ENCODE measurements at places on chromosomes 6 and 20.

- DNase-seq, result no peak
Measured at GRCh38 chr6:137737836-137738596, 129.0 kb upstream of the TNFAIP3 start.

GRCh38 chr6:36241728-36242127 lies 28.1 kb upstream of the PNPLA1 start:
- no peak for DNase-seq

- DNase-seq, result peak; percentile 56
Measured at GRCh38 chr6:166005944-166006899, 161.4 kb downstream of the TBXT start.

DNA sequence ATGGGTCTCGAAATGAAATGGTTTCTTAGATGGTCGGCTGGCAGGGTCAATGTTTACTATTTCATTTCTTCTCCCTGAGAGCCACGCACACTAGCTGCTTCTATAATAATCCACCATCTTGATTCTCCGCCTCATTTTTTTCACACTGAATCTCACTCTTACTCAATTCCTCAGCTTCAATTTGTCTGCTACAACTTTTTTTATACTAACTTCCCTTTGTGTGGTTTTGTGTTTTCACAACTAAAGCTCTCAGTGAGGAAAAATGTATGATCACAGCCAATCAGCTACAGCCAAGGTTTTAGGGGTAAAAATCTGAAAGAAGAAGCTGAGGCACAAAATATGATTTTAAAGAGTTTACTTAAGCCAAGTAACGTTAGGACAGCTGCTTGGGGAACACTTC lies 1309.4 kb downstream of the EPHA7 start:
- no peak for DNase-seq

- no peak for DNase-seq
Measured at GRCh38 chr6:154468760-154469159, 41.7 kb downstream of the CNKSR3 start.

DNA sequence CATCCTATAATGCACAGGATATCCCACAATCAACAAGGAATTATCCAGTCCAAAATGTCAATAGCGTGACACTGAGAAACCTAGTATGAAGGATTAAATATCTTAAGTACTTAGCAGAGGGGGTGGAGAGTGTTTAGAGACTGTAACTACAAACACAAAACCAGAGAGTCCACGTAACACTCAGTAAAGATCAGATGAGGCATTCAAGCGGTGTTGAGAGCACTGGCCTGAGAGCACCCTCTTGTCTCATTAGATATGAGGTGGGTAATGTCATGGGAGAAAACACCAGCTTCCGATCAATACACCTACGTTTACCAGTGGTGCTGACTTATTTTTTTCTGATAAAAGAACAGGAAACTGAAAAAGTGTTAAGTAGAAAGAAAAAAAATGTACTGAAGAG lies 2.3 kb downstream of the FAM184A start:
- no peak for DNase-seq

DNA sequence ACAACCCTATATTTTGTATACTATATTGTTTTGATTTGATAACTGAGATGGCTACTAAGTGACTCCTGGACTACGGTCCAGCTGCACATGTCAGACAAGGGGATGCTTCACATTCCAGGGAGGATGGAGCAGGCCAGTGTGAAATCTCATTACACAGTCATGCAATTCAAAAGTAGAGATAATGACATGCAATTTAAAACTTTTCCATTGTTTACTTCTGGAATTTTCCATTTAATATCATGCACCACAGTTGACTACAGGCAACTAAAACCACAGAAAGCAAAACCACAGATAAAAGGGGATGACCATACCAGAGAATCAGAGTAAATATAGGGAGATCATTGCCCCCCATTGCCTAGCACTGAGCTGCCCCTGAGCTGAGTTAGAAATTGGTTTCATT lies 366.4 kb downstream of the BTBD9 start:
- no peak for DNase-seq

GRCh38 chr6:46217671-46218131 lies 46.9 kb upstream of the ENPP5 start:
- no peak for DNase-seq

DNA sequence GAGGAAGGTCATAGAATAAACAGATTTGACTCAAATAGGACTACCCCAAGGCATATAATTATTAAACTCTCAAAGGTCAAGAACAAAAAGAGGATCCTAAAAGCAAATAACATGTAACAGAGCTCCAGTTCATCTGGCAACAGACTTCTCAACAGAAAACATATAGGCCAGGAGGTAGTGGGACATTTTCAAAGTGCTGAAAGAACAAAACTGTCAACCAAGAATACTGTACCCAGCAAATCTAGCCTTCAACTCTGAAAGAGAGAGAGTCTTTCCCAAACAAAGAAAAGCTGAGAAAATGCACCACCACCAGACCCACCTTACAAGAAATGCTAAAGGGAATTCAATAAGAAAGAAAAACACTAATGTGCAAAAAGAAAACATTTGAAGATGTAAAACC lies 11.9 kb downstream of the NQO2 start:
- no peak for DNase-seq

DNA sequence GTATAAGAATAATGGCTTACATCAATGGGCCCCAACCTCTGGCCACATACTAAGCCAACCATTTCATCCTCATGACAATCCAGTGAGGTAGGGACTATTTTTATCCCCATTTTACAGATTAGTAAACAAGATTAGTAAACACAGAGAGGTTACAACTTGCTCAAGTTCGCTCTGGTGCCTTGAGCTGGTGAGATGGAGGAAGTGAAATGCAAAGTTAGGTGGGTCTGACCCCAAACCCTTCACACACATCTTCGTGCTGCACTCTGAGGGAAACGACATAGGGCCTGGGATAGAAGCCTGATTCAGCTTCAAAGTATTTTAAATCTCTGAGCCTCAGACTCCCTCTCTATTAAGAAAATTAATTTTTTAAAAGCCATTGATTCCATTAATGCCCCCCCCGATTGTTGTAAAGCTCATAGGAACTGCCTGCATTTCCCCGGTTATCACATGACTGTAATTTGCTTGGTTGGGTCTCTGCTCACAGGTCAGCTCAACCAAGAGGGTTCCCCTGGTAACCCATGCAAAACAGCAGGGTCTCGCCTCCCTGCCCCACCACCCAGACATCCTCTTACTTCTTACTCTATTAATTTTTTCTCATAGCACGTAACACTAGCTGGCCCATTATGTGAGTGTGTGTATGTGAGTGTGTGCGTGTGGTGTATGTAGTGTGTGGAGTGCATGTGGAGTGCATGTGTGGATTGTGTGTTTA lies 221.2 kb downstream of the MAFB start:
- DNase-seq, result no peak

Data from neural crest cell (in vitro differentiated cells).